ENCODE measurements at places on chromosomes 4 and X.

GRCh38 chrX:136626237-136626636 lies 21.7 kb upstream of the CD40LG start:
- DNase-seq = no peak

DNA sequence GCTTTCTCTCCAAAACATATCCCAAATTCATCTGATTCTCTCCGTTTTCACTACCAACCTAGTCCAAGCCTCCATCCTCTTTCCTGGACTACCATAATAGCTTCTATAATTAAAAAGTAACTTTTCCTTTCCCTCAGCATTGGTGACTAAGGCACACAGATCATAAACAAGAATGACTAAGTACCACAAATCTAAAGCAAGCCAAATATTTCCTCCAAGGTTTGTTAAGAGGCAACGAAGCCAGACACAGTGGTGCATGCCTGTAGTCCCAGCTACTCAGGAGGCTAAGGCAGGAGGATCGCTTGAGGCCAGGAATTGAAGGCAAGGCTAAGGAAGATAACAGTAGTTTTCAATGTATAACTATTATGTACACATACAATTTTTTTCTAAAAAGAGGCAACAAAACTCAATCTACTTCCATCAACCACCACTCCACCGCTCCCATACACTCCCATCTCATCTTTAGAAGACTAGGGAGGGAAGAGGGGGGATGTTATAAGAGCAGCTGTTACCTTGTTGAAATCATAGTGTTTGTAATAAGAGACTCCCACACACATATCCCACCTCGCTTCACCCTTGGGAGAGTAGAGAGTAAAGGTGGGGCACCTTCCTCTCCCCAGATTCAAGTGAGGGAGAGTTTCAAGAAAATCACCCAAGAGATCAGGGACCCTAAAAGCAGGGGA lies 4.2 kb upstream of the JCHAIN start:
- DNase-seq = no peak

DNA sequence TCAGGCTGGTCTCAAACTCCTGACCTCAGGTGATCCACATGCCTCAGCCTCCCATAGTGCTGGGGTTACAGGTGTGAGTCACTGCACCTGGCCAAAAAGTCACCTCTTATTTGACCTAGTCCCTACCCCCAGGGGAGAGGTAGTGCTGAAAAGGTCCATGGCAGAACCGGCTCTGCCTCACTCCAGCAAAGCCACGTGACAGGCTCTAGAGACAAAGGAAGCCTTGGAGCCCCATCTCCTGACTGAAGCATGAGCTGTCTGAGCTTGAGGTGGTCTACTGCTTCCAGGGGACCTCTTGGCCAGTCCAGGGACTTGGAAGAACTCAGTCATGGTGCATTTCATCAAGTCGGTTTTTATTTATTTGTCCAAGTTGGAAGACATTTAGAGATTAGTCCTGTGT lies 52.5 kb upstream of the ZNF518B start:
- no peak for DNase-seq

DNA sequence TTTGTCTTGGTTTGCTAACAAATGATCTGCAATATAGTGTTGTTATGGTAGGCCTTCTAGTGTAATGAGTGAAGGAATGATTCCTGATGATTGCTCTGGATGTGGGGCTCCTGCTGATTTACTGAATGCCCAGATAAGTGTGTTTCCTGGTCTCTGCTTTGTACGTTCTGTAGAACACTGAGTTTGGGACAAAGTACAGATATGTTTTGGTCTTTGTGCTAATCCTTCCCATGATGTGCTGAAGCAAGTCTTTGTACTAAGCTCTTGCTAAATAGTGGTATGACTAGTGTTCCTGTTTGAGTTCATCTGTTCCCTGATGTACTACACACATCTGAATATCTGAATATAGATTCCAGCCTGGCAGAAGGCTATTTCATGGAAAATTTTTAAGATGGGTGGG lies 36.9 kb upstream of the XIAP start:
- DNase-seq = no peak

DNA sequence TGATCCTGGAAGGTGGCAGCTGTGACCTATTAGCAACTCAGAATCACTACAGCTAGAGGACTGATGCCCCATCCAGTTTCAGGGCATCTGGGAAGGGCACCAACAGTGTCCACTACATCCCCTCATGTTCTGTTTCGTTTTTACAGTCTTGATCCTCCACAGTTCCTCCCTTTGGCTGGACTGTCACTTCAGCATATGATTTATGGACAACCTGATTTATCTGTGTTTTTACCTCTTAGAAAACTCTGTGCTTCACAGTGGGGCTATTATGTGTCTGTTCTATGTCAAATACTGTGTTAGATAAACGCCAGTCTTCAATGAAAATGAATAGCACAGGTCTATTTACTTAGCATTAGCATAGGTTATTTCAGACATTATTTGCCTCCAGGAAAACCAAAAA lies 63.1 kb upstream of the GRPR start:
- DNase-seq = no peak

DNA sequence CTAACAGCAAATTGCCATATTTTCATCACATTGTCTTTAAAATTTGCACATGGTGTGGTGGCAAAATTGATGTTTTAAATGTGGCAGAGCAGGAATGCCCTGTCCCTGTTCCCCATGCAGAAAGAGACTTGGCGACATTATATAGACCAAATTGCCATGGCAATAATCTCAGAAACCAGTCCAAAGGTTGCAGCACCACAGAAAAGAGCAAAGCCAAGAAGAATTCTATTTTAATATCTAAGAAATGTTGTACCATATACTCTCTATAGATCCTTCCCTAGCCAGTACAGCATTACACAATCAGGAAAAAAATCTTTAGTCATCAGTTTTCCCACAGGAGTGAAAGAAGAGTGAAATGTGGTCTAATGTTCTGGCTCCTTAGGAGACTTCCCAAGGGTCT lies 80.0 kb downstream of the UGT2B28 start:
- DNase-seq = no peak
